CD4-positive, alpha-beta T cell treated with Interferon alpha-2 for 1 hour (primary cell): ENCODE measurements at places on chromosomes 16 and 17.

DNA sequence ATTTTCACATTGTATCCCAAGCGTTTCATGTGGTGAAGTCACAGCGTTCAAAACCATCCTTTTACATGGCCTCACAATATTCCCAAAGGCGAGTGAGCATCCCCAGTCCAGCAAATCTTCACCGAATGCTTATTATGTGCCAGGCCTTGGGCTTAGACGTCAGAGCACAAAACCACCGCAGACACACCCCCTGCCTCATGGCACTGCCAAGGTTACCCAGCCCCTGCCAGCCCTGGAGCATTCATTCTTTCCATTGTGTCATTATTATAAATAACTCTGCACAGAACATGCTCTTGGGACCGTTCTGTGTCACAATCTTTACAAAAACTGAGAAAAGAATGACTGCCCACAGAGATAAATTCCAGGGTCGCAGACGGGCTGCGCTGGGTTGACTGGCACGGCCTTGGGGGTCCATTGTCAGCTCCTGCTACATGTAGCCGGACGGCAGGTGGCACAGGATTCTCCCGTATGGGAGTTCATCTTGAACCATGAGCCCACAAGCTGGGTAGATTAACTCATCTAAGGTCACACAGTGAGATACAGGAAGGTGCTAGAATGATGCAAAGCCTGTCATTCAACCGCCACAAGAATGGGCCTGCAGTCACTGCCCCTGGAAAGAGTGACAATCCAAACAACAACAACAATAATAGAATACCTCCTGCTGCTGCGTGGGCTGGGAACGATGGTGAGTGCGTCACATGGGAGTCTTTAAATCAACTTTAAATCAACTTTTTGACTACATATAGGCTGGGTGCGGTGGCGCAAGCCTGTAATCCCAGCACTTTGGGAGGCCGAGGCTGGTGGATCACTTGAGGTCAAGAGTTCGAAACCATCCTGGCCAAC lies 4.5 kb upstream of the NECAB2 start:
- no peak for DNase-seq

DNA sequence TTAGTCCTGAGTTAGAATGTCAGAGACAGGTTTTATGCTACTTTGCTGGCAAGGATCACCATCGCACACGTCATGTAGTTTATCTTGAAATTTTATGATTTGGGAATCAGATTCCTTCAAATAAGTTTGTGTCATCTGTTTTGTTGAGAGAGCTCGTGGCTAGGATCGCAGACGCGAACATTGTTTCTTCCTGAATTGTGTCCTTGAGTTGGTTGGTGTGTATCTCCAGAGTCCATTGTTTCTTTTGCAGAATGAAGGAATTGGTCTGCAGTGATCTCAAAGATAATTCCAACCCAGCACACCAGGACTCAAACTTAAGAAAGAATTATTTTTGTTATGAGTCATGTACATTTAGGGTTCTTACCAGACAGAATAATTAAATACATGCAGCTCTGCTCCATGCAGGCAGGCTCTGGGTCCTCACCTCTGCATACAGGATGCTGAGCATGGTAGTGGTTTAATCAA lies 51.6 kb downstream of the PRKCA start:
- no peak for DNase-seq

DNA sequence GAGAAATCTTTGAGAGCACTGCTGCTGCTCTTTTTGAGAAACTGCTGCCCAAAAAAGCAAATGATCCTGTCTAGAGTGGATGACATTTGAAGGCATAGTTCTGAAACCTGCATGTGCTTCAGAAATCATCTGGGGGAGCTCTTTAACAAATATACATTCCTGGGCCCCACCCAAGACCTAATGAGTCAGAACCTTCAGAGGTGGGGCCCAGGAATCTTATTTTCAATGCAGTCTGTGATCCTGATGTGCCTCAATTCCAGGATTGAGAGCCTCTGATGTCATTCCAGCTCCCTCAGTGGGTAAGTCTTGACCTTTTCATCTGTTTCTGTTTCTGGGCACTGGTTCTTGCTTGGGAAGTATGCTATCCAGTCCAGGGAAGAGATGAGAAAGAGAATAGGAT lies 42.3 kb downstream of the HNF1B start:
- no peak for DNase-seq

- DNase-seq: no peak
These were observed 8.5 kb upstream of the CRHR1 start for GRCh38 chr17:45775576-45776011.

DNA sequence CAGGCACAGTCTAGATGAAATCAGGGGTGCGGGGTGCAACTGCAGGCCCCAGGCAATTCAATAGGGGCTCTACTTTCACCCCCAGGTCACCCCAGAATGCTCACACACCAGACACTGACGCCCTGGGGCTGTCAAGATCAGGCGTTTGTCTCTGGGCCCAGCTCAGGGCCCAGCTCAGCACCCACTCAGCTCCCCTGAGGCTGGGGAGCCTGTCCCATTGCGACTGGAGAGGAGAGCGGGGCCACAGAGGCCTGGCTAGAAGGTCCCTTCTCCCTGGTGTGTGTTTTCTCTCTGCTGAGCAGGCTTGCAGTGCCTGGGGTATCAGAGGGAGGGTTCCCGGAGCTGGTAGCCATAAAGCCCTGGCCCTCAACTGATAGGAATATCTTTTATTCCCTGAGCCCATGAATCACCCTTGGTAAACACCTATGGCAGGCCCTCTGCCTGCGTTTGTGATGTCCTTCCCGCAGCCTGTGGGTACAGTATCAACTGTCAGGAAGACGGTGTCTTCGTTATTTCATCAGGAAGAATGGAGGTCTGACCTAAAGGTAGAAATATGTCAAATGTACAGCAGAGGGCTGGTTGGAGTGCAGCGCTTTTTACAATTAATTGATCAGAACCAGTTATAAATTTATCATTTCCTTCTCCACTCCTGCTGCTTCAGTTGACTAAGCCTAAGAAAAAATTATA lies 1.6 kb downstream of the HBA1 start:
- no peak for DNase-seq

DNA sequence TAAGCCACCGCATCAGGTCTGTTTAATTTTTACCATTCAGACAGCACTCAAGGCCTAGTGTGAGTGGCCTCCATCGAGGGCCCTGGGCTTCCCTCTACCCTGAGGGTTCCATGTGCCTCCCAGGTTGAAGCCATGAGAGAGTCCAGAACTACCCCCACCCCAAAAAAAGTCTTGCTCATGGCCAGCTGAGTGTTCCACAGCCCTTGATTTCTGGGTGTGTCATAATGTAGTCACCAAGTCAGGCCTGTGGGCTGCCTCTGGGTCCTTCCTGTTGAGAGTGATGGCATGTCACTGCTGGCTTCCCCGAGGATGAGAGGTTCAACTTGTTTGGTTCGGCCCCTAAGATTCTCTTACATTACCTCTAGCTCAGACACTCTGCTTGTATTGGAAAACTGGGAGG lies 100.6 kb downstream of the PITPNC1 start:
- peak; percentile 49 for DNase-seq

GRCh38 chr16:67961551-67961957 lies 6.9 kb downstream of the SLC12A4 start:
- DNase-seq: no peak

- no peak for DNase-seq
These were observed 41.6 kb downstream of the OR3A1 start for GRCh38 chr17:3256575-3256974.

DNA sequence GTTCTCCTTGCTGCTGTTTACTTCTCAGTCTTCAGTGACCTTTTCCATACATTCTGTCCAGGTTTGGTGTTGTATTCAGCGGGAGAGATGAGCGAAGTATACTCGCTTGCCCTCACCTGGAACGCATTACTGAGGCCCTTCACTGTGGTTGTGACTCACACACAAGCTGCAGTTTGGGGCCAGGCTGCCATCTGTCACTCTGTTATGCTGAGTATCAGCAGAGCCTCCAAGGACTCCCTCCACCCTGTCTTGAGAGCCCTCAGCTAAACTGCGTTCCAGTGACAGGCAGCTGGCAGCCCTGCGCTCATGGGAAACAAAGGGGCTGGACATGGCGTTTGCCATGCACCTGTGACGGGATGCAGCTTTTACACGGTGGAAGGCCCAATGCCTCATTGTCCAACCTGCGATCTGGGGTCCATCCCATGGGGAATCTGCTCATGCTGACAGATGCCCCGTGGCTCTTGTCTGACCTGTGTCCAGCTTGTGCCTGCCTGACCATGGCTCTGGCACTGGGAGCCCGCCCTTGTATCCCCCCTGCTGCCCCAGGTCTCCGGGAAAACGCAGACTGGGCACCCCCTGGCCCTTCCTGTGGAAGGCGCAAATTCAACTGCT lies 6.5 kb upstream of the ZNF778 start:
- no peak for DNase-seq

- DNase-seq: no peak
These were observed 13.0 kb downstream of the MT1X start for GRCh38 chr16:56695246-56695645.

DNA sequence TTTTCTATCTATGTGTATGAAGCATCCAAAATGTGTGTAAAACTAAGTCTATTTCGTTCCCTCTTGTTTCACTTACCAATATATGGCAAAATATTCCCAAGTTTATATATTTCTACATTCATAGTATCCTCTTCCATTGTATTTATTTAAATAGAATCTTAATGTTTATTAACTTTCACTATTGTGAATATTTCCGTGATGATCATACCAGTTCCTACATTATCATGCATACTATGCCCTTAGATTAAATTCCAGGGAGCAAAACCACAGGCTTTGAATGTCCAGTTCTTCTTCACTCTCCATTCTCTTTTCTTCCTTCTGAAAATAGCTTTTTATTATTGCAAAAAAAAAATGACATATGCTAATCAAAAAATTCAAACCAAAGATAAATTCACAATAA lies 4.0 kb downstream of the MAP2K6 start:
- DNase-seq: no peak

DNA sequence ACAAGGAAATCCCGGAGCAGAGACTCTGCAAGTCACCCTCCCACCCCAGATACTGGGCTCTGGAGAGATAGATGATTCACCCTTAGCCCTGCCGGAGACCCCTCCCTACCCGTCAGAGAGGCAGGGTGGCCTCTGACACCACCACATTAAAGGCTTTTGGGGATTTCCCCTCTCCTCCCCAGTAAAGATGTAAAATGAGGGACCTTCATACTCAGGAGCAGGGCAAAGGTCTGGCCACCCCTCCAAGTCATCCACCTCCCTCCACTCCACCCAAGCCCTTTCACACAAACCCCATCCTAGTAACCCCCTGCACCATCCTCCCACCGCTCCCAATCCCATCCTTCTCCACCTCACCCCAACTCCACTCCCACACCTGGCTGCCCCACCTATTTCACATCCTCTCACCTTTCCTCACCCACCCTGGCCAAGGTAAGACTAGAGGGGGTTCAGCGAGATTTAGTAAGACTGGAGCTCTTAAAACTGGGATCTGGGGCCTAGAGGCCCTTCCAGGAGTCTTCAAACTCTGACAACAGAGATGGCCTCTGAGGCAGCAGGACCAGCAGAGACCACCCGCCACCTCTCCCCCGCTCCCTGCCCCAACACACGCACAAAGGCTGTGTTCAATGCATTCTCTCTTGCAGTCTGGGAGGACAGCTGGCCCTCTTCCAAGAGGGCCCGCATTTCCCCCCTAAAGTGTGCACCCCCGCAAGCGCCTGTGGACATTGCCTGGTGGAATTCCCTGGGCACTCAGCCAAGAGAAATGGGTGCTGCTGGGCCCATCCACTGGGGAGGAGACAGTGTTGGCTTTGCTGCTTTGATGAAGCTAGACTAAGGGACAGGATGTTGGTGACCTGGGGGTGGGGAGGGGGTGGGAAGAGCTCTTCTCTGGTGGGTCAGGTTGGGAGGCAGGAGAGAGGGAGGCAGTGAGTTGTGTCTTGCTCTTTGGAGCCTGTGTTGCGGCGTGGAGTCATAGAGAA lies 1.1 kb downstream of the ABAT start:
- DNase-seq: peak; percentile 12

DNA sequence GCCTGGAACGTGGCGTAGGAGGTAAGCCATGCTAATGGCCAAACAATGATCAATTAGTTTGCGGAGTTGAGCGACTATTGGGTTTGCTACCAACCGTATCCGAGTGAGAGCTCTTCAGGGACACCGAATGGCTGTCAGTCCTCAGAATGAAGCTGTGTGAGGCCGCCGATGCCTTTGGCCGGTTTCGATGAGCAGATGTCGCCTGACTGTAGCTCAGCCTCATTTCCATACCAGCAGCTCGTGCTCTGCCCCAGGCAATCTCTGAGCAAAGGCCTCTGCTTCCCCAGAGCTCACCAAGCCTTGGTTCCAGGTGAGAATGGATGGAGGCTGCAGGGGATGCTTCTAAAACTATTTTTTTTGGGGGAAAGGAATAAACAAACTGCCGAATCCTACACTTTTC lies 111.7 kb upstream of the HS3ST4 start:
- no peak for DNase-seq

DNA sequence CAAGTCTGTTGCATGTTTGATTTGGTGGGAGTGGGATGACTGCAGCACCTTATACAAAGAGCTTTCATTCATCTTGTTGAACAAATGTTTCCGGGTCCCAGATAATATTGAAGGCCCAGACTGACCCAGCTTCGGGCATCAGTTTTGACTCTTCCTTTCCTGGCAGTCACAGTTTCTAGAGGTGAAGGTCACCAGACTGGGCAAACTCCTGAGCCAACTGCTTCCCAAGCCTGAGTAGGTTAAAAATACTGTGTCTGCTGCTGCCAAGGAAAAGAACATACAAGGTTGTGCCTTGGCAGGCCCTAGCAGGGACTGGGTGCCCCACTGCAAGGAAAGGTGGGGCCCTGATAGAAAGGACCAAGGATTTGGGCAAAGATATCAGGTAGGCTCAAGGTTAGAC lies 4.5 kb downstream of the BCKDK start:
- no peak for DNase-seq

DNA sequence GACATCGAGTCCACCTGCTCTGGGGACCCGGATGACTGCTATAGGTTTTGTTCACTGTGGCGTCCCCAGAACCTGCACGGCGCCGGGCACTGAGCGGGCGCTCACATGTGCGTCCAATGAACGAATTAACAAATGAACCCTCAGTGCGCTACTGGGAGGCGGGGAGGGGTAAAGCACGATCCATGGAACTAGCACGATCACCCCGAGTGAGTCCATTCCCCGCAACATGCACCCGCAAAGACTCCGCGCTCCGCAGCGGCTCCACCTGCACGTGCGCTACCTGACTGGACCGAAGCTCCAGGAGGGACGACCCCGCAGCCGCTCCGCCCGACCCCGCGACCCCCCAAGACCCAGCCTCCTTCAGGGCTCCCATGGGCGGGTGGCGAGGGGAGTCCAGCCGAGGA lies 491 bp downstream of the TRAP1 start:
- no peak for DNase-seq
